ENCODE measurements at places on chromosomes 11 and 22.

DNA sequence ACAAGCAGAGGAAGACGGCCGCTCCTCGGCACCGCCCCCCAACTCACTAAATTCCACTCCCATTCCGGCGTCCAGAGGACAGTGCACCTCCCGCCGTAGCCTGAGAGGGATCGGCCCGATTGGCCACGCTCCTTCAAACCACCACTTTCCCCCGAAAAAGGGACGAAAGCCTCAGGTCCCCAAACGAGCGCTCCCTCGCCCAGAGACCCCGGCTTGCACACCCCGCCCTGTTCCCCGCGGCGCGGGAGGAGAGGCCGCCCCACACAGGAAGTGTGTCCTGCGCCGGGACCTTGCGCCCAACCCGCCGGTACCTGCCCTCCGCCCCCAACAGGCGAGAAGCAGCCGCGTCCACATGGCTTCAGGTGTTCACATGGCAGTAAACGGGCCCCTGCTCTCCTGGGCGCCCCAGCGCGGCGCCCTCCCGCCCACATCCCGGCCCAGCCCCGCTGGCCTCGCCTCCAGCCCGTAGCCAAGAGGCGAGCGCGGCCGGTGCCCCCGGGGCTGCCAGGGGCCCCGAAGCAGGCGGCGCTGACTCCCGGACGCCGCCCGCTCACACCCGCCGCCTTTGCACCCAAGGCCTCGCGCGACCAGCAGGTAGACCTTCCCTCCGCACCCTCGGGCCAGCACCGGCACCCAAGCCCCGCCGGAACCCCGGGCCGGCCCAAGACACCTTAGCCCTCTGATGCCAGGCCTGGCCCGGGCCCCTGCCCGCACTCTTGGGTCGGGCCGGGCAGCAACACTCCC is 849 bp downstream of the TCF20 start:
- DNase-seq, result no peak

DNA sequence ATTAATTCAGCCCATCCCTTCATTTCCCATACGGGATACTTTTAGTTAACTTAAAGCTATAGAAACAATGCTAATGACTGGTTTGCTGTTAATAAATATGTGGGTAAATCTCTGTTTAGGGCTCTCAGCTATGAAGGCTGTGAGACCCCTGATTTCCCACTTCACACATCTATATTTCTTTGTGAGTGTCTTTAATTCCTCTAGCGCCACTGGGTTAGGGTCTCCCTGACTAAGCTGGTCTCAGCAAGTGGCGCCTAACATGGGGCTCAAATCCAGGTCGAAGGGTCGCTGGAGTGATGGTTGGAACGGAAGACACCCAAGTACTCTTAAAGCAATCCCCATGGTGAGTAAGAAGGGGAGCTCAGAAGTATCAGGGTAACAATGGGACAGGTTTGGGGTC is 14.4 kb upstream of the OOSP1 start:
- no peak for DNase-seq

GRCh38 chr11:97223647-97224046 is 833.8 kb downstream of the JRKL start:
- DNase-seq, result no peak

DNA sequence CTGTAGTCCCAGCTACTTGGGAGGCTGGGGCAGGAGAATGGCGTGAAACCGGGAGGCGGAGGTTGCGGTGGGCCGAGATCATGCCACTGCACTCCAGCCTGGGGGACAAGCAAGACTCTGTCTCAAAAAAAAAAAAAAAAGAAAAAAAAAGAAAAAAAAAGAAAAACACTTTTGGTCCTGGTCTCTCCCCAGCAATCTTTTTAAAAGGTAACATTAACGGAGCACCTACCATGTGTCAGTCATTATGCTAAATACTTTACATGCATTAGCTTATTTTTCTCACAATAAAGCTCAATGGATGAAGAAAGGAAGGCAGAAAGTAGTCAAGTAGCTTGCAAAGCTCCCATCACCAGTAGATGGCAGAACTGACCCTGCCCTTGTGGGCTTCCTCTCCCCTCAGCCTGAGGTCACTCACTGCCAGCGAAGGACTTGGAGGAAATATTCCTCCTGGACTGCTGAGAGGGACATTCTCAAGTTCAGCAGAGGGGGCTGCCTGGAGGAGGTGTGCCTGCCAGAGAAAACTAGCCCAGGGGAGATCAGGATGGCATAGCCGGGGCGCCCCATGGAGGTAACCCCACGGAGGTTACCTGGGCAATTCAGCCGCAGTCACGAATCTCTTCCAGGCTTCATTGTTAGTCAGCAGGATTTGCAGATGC is 15.5 kb downstream of the APOL3 start:
- DNase-seq, result no peak

DNA sequence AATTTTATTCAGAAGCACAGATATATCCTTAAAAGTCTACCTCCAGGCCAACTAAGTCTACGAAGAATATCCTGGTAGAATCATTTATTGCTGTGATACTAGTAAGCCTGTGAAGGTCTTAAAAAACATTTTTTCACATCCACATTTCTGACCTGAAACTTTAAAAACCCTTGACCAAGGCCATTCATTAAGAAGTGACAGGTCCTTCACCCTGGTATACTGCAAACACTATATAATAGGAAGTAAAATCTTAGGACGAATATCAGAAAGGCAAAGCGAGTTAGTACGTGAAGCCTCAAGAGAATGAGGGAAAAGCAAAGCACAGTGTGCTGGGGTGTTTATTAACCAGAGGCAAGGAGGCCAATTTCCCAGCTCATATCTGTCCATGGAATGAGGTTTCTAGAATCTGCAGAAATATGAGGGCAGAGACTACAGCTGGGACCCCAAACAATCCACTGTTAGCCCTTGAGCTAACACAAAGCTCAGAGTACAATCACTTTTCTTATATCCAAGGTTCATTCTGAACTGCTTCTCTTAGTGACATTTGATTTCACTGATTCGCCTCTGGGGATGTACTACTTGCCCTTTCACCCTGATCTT is 71.0 kb downstream of the AMBRA1 start:
- no peak for DNase-seq

DNA sequence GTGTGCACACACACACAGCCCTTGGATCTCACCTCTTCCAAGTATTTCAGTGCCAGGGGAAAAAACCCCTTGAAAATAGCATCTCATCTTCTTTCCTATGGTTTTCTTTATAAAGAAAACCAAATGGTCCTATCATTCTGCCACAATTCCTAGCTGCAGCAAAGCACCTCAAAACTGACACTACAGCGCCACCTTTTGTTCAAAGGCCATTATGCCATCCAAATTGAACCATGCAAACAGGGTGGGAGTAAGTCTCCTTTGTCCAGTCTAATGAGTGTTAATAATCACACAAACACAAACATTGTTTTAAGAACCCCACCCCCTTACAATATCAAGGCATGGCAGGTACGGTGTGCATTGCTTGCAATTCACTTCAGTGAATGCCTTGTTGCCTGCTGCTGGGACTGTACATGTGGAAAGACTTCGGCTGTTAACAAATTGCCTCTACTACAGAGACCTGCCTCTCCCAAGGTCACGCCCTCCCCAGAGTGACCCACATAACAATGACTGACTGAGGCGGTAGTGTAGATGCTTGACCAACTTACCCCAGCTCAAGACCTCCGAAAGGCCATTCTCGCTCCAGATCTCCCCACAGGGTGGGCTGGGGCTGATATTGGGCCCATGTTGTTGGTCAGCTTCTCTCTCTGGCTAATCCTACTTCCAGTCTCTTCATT is 31.7 kb downstream of the FAM181B start:
- DNase-seq, result no peak

- no peak for DNase-seq
Measured at GRCh38 chr22:36351921-36352802, 35.6 kb downstream of the MYH9 start.

- no peak for DNase-seq
Measured at GRCh38 chr11:131845255-131845654, 474.8 kb downstream of the NTM start.

GRCh38 chr22:36419177-36419911 is 31.6 kb upstream of the MYH9 start:
- DNase-seq, result no peak

- no peak for DNase-seq
Measured at GRCh38 chr11:26947904-26948639, 45.8 kb upstream of the FIBIN start.

GRCh38 chr22:49237703-49238102 is 590.0 kb downstream of the BRD1 start:
- no peak for DNase-seq

DNA sequence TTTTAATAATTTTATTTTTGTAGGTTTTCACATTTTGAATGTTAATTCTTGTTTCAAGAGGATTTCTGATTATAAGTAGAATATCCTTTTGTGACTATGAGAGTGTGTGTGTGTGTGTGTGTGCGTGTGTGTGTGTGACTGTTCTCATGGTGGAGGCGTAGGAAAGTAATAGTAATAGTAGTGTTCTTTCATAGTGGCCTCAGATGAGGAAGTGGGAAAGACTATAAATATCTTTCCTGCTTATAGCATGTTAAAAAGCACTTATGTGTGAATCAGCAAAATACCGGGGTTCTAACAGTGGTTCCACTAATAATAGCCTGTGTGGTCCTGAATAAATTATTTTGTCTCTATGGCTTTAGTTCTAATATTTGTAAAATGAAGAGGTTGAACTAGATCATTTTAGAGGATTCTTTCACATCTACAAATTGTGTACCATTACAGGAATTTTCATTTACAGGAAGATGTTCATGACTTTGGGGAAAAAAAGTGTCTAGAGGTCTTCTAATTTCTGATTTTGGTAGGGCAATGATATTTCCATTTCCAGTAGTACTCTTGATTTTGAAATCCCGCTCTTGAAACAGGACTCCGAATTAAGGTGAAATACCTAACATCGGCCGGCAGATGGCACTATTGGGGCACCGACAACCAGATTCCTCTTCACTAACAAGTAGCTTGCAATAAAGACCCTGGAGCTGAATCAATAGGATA is 29.9 kb upstream of the OR10G7 start:
- no peak for DNase-seq

DNA sequence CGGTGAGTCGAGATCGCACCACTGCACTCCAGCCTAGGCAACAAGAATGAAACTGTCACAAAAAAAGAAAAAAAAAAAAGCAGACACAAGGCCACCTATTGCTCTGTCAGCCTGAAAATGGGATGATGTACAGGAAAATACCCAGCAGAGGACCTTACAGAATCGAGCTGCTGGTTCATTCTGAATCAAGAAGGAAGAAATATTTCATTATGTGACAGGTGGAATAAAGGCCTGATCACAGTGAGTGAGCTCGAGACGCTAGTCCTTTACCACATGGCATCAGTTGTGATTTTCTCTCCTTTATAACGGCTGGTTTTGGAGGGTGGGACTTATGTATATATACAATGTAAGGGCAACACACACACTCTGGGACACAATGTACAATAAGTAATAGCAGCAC is 340.0 kb downstream of the LARGE1 start:
- no peak for DNase-seq

DNA sequence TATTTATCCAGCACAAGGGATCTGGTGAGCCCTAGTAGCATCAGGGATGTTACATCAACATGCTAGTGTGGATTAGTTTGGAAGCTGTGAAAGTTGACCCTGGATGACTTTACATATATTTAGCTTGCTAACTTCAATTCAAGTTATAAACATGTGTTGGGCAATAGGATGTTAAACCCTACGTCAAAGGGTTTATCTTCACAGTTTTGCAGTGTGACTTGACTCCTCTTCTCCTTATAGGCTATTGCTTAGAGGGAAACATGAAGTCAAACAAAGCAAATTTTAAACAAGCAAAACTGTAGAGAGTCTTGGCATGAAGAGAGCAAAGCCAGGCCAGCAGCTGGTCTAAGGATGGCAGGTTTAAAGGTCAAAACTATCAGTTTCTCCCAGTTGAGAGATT is 11.3 kb upstream of the CTSC start:
- DNase-seq, result no peak

- DNase-seq, result no peak
Measured at GRCh38 chr11:113715882-113716625, 9.9 kb upstream of the TMPRSS5 start.

- DNase-seq, result no peak
Measured at GRCh38 chr11:47391077-47391583, 12.8 kb upstream of the SPI1 start.

DNA sequence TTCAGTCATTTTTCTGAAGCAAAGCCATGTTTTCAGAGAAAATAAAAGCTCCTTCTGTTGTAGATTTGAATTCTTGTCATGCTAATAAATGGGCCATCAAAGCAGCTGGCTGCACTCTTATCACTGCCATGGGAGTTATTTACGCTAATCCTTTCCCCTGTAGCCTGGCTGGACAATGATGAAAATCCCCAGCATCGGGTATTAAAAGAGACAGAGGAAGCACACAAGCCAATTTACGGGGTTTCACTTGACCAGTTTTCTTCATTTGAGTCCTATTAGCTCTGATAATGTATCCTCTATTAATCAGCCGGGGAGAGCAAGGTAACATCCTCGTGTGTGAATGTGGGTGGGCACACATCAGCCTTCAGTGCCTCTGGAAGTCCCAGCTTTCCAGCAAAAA is 470.2 kb upstream of the API5 start:
- DNase-seq, result no peak

- no peak for DNase-seq
Measured at GRCh38 chr11:65796726-65797601, 10.1 kb downstream of the OVOL1 start.

DNA sequence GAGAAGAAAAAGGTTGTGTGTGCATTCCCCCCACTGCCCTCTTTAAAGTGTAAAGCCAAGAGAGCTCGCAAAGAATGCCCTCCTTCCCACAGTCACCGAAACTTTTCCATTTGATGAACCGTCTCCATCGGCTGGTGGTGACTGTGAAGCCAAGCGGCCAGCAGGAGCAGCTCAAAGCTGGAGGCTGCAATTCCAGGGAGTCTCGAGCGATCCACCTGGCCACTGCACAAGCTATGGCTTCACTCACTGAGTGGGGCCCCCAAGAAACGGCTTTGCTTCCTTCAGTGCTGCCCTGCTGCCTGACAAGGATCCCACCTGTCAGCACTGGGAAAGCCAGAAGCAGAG is 117.7 kb downstream of the ABTB2 start:
- no peak for DNase-seq

- DNase-seq, result no peak
Measured at GRCh38 chr11:87866951-87867350, 308.3 kb downstream of the RAB38 start.

DNA sequence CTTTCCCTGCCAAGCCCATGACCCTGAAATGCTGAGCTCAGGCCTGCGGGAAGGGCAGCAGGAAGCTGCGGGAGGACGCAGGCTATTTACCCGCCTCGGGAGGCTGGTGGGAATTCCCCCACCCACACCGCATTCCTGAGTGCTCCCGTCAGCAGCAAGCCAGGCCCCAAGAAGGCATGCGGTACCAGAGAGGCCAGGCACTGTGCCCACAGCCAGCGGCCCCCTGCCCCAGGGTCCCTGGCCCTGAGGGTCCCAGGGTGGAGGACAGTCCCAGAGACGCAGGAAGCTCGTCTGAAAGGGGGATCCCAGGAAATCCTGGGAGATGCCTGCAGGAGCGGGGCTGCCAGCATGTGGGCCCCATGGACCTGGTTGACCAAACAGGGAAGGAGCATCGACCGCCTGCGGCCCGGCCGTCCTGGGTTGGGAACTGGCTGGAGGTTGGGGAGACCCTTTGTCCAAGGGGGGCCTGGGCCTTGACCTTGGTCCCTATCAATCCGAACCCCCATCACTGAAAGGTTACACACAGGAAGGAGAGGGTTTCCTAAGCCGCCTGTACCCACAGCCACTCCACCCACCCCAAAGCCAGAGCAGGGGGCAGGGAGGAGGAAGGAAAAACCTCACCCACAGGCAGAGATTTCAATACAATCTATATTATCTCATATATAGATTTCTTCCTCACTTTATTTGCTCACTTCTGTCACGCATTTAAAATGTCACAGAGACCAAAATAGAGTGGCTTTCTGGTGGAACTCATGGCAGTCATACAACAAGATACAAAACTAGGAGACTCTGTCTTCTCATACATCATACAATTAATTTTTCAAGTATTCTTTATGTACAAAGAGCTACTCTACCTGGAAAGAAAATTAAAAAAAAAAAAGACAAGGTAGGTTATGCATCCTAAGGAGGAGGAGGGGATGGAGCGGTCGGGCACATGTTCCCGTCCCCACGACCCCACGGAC is 17.1 kb downstream of the MAFF start:
- DNase-seq, result no peak

Data from NCI-H1048 (cell line).